ENCODE measurements at places on chromosomes 5 and 9.

- no peak for DNase-seq
Measured at GRCh38 chr9:37936965-37937364, 33.0 kb upstream of the SLC25A51 start.

- no peak for DNase-seq
Measured at GRCh38 chr9:81671880-81672280, 17.5 kb downstream of the TLE1 start.

DNA sequence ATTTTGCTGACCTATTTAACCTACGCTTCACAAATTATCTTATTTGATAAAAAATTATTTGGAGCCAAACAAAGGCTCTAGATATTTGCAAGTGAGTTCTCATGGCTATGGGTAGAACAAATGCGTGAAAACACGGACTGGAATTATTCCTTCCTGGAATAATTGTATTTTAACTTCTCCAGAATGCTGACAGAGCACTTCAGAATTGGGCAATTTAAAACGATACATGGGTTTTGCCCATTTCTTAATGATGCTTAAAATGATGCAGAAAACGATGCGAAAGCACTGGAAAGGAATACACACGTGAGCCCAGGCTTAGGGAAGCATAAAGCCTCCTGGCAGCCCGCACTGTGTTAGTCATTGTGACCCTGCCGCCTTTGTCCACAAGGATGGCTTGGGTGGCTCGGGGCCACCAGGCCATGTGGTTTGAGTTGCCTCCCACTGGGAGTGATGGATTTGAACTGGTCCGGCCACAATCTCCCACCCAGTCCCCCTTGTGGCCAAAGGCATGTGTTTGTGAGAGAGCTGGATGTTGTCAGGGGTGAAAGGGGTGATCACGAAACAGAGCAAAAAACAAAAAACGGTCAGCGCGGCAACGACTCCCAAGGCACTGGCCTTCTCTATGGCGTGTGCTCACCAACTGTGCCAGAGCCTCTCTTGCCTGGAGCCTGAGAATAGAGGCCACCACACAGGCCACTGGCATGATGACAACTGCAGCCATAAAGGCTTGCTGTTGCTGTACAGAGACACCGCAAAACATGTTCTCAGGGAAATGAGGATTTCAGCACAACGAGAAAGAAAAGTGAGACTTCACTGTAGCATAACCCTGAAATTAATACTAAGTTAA is 234.2 kb upstream of the ADAMTS16 start:
- no peak for DNase-seq

DNA sequence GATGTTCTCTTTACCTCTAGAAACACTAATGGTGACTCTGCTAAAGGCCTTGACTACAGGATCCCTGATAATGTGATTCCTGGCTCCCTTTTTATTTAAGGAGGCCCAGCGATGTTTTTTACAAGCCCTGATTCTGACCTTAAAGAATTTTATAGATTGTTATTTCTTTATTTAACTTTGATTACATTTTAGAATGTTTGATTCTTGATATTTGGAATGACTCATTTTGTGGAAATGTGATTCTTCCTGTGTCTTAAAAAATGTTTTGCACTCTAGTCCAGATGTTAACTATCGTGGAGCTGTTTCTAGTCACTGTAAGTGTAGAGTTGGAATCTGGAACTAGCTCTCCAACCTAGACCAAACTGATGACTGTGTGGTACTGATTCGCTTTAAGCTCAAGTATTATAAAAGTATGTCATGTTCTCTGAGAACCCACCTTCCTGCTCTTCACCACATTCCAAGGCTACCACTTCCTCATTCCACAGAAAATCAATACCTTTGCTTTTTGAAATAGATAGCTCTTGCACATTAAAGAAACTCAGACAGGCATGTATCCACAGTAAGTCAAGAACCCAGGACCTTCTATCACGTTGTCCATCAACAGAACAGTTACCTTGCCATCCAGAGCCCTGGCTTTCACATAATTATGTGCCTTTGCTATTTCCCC is 65.2 kb downstream of the JMY start:
- no peak for DNase-seq

DNA sequence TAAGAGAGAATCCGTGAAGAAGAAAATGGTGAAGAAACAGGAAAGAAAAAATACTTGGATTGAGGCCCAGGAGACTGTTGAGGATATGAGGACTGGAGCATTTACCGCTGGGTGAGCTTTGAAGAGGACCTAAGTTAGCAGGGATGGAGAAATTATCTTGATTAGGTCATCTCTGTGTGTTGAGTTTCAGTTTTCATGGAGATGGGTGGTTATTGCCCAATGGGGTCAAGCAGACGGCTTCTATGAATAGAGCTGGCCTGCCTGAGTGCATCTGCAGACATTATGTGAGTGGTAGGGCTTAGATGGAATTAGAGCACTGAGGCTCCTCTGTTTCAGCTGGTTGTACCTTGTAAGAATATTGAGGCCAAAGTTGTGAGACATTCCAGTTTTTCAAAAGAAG is 245.4 kb upstream of the FBXL7 start:
- DNase-seq = no peak

DNA sequence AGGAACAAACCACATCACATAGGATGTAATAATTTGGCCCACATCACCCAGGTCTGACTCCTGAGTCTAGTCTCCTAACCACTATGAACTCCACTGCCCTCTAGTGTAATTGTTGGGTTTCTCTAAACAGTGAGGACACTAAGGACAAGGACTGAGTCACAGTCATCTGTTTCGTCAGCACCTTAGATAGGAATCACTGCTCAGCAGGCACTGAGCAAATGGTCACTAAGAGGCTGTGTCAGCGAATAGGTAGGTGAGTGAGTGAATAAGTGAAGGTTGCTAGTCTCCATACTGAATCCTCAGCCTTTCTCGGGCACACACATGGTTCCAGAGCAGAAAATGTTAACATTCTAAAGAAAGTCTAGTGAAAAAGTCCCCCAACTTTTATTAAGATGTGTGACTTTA is 278.6 kb downstream of the SPOCK1 start:
- DNase-seq = no peak

GRCh38 chr9:93243112-93243511 is 59.2 kb downstream of the WNK2 start:
- no peak for DNase-seq

- DNase-seq = no peak
Measured at GRCh38 chr5:126248611-126249010, 174.6 kb upstream of the GRAMD2B start.

GRCh38 chr5:106873568-106873967 is 797.2 kb downstream of the EFNA5 start:
- DNase-seq = no peak

GRCh38 chr5:172840432-172841154 is 6.5 kb downstream of the ERGIC1 start:
- no peak for DNase-seq

DNA sequence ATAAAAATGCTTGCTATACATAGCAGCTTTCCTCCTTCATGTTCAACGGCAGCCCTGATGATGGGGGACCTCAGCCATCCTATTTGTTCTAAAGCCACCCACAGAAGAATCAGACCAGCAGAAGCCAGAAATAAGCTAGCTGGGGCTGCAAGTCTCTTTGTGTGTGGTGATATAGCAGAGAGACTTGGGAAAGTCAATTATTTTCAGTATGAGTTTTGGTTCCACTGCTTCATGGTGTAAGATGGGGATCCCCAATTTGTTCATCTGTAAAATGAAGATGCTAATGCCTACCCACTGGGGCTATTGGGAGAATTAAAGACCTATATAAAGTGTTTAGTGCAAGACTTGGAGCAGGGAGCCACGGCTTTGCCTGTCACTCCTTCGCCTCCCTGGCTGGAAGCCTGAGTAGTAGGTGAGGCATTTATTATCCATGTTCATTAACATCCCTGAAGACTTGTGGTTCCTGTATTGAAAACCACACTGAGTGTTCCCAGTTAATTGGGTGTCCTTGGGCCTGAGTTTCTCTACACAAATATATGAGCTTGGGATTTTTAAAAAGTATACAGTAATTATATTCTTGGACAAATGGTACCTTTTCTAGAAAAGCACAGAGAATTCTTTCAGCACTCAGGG is 210.1 kb upstream of the SLC24A2 start:
- DNase-seq = no peak

DNA sequence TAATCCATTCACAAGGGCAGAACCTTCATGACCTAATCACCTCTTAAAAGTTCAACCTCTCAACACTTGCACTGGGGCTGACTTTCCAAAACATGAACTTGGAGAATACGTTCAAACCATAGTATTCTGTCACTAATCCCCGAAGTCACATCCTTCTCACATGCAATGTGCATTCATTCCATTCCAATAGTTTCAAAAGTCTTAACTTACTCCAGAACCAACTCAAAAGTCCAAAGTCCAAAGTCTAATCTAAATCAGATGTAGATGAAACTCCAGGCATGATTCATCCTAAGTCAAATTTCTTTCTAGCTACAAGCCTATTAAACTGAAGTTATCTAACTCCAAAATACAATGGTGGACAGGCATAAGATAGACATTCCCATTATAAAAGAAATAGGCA is 21.7 kb upstream of the ADAMTSL1 start:
- no peak for DNase-seq

GRCh38 chr5:55176176-55176818 is 3.3 kb upstream of the CDC20B start:
- no peak for DNase-seq

GRCh38 chr5:172661526-172661925 is 20.5 kb downstream of the NEURL1B start:
- DNase-seq = no peak
